ENCODE measurements at places on chromosomes 5 and 9.
A peak's percentile ranks its signal among the peaks of the same experiment; 100 is the strongest.

- no peak for DNase-seq
These were observed 98.3 kb downstream of the BASP1 start for GRCh38 chr5:17315710-17316221.

GRCh38 chr5:127060470-127060985 lies 12.8 kb downstream of the C5orf63 start:
- no peak for DNase-seq

DNA sequence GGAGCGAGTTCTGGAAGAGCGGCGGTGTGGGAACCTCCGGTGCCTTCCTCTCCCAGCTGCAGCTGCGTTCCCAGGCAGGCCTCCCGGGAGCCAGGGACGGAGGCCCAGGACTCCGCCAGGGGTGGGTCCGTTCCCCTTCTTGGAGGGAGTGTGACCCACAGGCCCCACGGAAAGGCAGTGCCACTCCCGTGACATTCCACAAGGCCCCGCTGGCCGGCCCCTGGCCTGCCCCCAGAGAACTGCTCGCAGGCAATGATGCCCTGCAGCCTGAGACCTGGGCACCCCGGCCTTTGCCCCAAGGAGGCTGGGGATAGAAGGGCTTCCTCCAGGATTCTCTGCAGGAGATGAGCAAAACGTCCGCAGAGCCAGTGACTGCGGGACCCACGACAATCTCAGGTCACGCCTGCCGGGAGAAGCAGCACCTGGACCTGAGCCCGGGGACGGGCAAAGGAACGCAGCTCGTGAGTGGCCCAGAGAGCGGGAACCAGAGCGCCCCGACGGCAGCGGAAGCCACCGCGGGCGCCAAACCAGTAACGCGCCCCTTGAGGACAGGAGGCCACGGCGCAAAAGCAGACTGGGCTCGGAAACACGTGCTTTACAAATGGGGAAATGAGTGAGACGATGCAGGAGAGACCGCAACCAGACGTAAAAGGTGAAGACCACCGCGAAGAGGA lies 9.3 kb downstream of the OBP2B start:
- no peak for DNase-seq

- no peak for DNase-seq
These were observed 160.1 kb upstream of the CDKN2B start for GRCh38 chr9:22169243-22169642.

GRCh38 chr5:172380987-172381643 lies 73.2 kb downstream of the SH3PXD2B start:
- peak; percentile 82 for DNase-seq

DNA sequence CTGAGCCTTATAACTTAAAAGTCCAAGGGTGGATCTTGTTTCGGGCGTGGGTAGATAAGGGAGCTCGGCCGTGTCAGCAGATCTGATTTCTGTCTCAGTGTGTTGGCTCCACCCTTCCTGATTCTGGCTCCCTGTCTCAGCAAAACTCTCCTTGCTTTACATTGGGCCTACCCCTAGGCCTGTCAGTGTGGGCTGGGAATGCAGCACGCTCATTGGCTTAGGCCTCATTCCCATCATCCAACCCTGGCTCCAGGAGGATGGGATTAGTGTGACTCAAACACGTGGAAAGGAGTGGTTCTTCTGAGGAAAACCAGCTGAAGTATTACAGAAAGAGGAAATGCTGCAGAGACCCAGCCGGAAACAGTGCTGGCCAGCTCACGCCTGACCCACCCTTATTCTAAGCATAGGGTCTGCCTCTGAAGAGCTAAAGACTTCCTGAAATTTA lies 59.9 kb downstream of the ZFAND5 start:
- peak; percentile 52 for DNase-seq

GRCh38 chr9:93620881-93621820 lies 44.8 kb downstream of the PHF2 start:
- no peak for DNase-seq

DNA sequence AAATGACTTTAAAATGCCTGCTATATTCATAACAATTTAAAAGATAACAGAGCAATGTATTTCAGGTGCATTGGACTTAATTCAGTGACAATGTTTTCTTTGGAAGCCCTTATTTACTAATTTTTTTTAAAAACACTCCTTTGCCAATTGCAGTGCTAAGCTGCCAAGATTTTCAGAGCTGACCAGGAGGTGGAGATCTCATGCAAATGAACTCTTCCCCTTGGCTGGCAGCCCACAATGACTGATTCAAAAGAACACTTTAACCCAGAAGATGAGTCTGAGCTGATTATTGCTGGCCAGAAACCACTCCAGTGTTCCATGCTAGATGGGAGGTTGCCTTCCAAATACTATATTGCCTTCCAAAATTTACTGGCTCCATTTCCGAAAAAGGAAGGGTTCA lies 128.3 kb upstream of the CCNH start:
- DNase-seq = peak; percentile 92
